Prostate gland (tissue), 2 donors: ENCODE measurements at places on chromosomes 11 and 22. TPM values are rescaled to one million over a fixed set of nuclear protein-coding genes. Genes with fewer than 3 reads are reported as not detected.

The CD248 gene
- 1.9 TPM for total RNA-seq

The LARGE2 gene
- total RNA-seq, result 20.2 TPM

The SLCO2B1 gene
- total RNA-seq, result 6.1 TPM

The KREMEN1 gene
- total RNA-seq, result 49.0 TPM

The CYB5R2 gene
- total RNA-seq, result 52.5 TPM

The OR51I2 gene
- not detected for total RNA-seq

The LSP1 gene
- 6.7 TPM for total RNA-seq

The PHF21A gene
- 48.0 TPM for total RNA-seq

The ENTHD1 gene
- 0.09 TPM for total RNA-seq

The NPAS4 gene
- total RNA-seq, result not detected

DNA sequence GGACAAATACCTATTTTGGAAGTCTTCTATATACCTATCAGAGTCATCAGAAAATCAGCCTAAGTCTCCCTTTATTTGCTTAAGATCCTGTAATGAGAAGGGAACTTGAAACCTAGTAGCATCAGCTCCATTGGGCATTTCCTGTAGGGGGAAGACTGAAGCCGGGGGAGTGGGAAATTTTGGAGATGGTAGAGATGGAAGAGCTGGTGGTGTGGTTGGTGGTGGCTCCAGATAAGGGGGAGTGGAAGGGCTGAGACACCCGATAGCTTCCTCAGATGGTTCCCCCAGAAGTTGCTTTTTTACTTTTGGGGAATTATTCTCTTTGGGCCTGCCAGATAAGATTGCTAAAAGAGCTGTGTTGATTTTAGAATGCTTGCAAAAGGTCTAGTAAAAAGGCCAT lies 16.4 kb upstream of the EI24 start:
- no peak for DNase-seq

GRCh38 chr22:37559901-37560607 lies at the start of gene CDC42EP1:
Gene CDC42EP1, plus strand, starts transcription at chr22:37560480. Its CDS starts 5,870 bp downstream, at chr22:37566350.
- peak; percentile 52 for DNase-seq

- DNase-seq, result no peak
Observed at GRCh38 chr11:79441461-79441875, 638 bp upstream of the TENM4 start.

DNA sequence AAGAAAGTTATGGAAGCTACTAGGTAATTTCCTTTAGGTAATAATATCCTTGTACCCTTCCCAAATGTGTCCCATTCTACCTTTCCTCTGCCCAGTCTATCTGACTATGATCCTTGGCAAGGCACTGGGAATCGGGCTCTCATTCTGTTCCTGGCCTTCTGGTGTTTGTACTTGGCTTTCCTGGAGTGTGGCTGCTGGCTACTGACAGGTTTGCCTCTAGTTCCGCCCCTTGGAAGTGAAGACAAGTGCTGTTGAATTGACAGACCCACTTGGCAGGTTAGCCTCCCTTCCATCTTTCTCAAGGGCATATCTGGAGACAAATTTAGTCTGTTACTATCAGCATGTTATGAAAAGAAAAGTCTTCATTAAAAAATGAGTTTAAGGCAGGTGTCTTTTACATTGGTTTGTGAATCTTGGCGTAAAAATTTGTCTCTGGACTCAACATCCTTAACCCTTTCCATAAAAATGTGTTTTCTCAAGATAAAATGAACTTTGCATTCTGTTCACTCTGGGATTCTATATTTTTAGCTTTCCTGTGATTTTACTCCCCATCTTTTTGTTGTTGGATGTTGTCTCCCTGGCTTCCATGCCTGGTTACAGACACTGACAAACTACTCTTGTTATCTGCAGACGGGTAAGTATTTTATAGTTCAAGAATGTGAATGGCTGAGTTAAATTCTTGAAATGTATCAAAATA lies 287.4 kb upstream of the PDGFD start:
- no peak for DNase-seq

DNA sequence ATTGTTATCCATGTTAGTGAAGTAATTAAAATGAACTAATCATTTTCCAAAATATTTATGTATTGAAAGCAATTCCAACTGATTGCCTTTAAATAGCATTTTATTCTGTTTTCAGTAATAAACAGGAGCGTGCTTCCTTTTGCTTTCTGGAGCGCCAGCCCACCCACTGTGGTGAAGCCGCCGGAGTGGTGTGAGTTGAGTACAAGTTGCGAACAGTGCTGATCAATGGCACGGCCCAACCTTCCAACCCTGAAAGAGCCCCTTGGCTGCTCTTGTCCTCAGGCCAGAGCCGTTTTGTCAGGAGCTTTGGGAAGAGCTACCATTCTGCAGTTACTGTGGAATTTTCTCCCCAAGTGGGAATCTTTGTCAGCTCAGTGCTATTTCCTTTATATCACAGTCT lies 42.8 kb downstream of the NTM start:
- no peak for DNase-seq

DNA sequence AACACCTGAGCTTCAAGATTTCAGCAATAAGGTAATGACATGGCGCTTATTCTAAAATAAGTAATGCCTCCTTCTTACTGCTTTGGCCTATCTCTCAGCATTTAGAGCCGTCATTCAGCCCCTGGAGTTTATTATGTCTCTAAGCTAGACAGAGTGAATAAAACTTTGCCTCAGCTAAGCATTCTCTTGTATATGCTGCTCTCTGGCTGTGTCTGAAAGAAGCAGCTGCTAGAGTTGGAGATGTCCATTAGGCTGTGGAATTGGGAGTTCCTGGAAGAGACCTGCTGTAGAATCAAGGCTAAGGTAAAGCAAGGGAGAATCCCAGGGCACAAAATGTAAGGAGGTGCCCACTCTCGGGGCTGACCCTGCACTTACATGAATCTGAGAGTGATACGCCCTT lies 35.5 kb upstream of the TTC12 start:
- no peak for DNase-seq

DNA sequence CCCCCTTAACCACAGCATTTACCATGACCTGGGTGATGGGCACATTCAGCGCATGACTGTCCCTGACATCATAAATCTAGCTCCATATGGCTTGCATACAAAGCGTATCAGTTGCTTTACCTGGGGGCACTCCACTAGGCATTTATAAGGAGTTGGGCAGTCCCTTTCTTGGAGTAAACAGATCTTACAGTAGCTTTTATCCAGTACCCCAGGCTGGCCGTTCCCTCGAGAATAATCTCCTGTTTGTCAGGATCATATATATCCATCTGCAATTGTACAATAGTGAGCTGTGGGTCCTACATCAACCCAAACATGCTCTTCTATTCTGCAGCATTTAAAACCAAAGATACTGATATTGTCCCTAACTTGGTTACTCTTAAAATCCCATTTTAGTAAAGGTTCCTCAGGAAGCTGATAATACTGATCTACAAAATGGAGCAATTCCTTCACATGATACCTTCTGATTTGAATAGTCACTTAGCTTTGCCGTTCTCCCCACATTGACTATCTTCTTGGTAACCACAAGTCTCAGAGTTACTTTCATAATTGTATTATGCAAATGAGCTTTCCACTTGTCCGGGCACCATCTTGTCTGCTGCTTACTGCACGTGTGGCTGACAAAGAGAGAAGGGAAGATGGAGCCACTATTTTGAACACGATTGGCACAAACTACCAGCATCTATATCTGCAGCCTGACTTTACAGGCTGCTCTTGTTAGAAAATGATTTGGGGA lies 205.0 kb downstream of the CWF19L2 start:
- DNase-seq, result no peak

GRCh38 chr11:19747634-19748033 lies 35.0 kb downstream of the NAV2 start:
- DNase-seq, result no peak

- DNase-seq, result no peak
Observed at GRCh38 chr22:44002997-44003396, 21.1 kb upstream of the PARVB start.

DNA sequence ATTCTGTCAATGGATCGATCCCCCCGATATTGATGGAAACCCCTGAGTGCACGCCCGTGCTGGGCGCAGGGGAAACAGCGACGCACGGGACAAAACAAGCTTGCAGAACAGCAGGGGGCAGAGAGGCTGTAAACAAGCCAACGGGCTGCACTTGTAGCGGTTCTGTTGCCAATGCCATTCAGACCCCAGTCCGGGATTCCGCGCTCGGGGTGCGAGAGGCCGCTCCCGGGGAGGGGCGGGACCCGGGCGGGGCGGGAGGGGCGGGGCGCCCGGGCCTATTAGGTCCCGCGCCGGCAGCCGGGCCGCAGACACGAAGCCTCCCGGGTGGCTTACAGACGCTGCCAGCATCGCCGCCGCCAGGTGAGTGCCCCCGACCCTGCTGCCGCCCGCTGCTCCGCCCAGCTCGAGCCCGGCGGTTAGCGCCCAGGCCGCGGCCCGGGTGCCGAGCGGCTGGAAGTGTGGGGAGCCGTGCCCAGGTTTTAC lies at the start of gene BIK:
TSS of gene BIK (plus strand) at position 307 of the 483 bp plus-strand sequence. CDS start 13,273 bp downstream, outside the sequence.
- peak; percentile 68 for DNase-seq
